ENCODE measurements at places on chromosomes 16 and 17.

GRCh38 chr17:39352986-39353385, 48.4 kb downstream of the FBXL20 start:
- DNase-seq = no peak

GRCh38 chr17:48515925-48516900, 14.6 kb downstream of the HOXB1 start:
- no peak for DNase-seq

DNA sequence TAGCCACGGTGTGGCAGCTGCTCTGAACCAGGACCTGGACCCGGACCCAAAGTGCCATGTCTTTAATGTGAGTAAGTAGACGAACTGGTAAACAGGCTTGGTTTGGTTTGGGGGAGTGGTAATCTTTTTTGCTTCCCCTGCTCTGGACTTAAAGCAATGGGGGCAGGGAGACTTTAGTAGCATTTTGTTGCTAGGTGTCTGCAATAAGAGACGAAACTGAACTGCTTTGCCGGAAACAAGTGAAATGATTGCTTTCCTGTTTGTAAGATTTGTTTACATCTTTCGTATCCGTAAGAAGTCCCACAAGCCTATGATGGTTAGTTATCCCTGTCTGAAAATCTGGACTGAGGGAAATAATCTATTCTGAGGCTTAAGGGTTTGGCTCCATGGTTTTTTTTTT, 21.5 kb downstream of the PRCD start:
- DNase-seq = no peak

GRCh38 chr17:78990349-78991016, 10.8 kb upstream of the LGALS3BP start:
- DNase-seq = no peak

DNA sequence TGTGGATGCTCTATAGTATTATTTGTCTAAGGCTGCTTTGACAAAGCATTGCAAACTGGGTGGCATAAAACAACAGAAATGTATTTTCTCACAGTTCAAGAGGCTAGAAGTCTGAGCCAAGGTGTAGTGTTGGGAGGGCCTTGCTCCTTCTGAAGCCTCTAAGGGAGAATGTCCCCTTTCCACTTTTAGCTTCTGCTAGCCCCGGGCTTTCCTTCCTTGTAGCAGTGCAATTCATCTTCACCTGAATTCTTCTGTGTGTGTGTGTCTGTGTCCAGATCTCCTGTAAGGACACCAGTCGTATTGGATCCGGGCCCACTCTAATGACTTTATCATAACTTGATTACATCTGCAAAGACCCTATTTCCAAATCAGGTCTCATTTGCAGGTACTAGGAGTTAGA, 18.1 kb downstream of the KCNJ16 start:
- no peak for DNase-seq

DNA sequence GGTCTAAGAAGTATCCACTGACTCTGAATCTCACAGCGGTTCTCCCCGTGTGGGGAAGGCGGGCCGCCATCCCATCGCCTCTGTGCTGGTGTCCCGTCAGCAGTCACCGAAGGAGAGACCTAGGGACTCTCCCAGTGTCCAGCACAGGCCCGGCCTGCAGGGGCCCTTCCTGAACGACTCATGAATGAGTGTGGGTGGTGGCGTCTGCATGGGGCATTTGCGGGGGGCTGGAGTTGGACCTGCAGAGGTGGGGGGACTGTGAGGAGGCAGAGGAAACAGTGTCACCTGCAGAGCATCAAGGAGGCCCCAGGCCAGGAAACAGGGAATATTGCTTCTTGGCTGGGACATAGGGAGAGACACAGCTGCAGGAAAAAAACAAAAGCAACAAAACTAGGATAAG, 10.3 kb downstream of the KCNG4 start:
- no peak for DNase-seq

DNA sequence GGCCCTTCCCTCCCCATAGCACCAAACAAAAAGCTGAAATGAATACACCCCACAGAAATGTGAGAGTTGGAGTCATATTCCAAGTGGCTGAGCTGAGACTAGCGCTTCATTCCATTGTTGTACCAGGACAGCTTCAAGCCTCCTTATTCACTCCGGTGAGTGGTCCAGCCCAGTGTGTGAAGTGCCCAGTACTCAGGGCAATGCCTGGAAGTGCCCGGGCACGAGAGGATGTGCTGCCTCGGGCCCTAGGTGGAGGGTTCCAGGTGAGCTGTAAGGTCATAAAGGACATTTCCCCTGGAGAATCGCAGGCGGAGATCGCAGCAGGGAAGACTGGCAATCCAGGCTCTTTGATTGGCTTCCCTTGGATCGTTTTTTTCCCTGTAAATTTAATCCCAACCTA, 5.4 kb upstream of the CYLD start:
- DNase-seq = no peak

GRCh38 chr17:47949197-47949759, 7.9 kb downstream of the PNPO start:
- peak; percentile 73 for DNase-seq

DNA sequence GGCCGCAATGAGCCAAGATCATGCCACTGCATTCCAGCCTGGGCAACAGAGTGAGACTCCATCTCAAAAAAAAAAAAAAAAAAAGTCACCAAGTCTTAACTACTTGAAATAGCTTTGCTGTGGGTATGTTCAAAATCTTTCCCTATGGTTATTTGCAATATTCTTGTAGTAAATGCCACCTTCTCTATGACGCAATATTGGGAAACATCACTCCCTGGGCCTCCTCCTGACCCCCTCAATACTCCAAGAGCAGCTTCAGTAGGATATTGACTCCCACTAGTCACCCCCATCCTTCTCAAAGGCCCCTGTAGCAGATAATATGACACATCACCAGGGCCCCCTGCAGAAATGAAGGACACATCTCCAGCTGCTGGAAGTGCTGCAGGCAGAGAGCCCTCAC, 137.8 kb downstream of the AIPL1 start:
- no peak for DNase-seq

DNA sequence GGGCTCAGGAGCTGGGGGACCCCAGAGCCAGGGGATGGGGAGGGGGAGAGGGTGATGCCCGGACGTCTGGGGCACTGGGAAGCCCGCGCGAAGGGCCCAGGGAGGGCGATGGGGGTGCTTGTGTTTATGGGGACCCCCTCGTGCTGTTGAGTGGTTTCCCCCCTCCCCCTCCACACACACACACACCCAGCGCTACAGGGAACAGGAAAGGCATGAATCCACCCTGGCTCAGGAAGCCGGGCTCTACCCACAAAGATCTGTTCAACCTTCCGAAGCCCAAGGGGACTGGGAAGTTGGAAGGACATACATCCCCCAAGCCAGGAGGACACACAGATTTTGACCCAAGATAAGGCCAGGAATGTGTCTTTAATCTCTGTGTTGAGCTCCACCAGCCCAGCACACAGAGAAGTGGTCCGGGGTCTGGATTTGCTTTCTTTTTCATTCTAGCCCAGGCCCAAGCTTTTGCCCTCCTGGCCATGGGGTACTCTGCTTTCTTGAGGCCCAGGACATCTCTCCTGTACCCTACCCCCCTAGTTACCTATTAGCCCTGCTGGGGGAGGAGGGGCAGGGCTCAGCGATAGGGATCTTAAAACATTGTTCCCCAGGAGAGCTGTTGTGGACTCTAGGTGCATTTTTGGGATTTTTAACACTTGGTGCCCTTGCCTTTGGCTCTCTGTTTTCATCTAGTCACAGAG, 1.2 kb downstream of the UBALD2 start:
- DNase-seq = no peak

DNA sequence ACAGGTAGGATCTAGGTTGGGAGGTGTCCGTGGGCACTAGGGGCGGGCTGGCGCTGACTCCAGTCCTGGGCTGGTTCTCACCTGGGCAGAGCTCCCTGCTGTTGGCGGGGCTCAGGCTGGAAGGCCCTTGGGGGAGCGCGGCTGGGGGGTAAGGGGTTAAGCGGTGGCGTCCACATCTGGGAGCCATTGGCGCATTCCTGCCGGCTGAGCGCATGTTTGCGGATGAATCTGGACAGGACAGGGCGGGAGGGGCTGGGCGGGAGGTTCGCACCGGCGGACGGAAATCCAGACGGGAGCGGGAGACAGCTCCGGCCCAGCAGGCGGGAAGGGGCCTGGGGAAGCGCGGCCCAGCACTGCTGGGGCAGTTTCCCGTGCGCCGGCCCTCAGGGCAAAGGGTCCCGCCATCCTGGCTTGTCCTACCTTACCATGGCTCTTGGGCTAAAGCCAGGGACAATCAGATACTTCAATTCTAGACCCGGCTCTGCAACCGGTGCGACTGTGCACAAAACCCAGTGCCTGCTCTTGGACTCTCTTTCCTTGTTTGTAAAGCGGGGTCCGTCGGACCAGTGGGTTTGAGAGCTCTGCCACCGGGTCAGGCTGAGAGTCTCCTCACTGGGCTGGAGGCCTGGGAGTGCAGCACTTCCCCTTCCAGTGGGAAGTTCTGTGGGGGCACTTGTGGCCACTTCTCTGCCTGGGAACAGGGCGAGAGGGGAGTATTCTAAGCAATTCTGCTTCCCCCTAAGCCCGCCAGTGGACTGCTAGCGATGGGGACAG, 7.8 kb downstream of the RARA start:
- DNase-seq = no peak

DNA sequence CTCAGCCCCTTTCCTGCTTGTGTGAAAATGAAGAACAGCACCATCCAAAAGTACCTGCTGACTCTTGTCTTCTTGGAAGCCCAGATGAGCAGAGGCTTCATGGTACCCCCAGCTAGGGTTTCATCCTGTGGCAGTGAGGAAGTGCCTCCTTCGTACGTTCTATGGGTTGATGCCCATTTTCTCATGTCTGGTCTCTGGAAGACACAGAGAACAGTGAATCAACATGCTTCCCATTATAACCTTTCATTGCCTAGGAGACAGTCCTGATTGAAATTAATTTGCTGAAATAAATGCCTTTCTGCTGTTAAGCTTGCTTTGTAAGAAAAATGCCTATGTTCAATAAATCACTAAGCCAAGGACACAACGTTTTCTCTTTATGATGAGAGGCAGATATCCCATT, 36.5 kb downstream of the RCVRN start:
- DNase-seq = no peak

- peak; percentile 79 for DNase-seq
Observed at GRCh38 chr16:66608241-66609138, 4.0 kb downstream of the CMTM3 start.

DNA sequence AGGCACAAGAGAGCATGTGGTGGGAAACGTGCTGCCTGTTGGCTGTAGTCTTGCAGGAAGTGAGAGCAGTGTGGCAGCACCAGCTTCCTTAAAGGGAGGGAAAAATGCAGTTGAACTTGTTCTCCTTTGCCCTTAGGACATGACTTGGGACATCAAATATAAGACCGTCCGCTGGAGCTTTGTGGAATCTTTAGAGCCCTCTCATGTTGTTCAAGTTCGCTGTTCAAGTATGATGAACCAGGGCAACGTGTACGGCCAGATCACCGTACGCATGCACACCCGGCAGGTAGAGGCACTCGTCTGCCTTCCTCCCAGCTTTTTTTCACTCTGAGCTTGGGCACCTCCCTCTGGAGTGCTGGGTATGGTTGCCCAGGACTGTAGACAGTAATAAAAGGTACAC, 23.3 kb downstream of the GPR179 start:
- DNase-seq = no peak
